Effector memory CD8-positive, alpha-beta T cell (primary cell): ENCODE measurements at places on chromosomes 2 and 18.
A peak's percentile ranks its signal among the peaks of the same experiment; 100 is the strongest.

DNA sequence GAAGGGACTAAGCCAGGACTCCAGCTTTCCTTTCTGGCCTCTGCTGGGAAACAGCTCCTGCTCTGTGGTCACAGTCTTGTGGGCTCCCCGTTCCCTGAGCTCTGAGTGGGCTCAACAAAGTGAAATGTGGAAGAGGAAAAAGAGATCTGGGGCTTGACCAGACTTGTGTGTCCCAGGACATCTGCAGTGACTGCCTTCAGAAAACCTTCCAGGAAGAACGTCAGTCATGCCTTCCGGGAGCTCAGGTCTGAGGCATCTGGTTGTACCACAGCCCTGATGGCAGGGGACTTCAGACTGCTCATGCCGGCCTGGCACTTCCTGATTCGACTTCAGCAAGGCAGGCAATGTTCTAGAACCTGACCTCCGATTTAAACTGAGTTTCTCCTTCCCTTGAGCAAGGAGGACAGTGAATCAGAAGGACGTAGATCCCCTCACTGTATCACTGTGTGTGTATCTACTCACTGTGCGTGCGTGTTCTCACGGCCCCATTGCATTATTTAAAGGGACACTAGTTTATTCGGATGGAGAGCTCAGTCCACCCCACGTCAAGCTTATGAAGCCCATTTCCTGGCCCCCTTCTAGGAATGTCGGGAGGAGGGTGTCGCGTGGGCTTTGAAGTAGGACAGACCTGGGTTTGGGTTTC lies 548 bp upstream of the FBLN7 start:
- peaks cover 3% of the 10 kb centered on the region for H3K4me1 ChIP-seq
- peaks cover 54% of the 10 kb centered on the region for H3K27me3 ChIP-seq
- H3K36me3 ChIP-seq, result peaks cover 3% of the 10 kb centered on the region
- H3K4me3 ChIP-seq, result peak overlapping the region; percentile 51

GRCh38 chr2:149827585-149828126 lies 240.1 kb upstream of the MMADHC start:
- H3K4me3 ChIP-seq, result no peak overlapping the region
- no peaks in the 10 kb centered on the region for H3K36me3 ChIP-seq
- no peaks in the 10 kb centered on the region for H3K4me1 ChIP-seq
- H3K27ac ChIP-seq, result no peak overlapping the region
- no peak for DNase-seq

DNA sequence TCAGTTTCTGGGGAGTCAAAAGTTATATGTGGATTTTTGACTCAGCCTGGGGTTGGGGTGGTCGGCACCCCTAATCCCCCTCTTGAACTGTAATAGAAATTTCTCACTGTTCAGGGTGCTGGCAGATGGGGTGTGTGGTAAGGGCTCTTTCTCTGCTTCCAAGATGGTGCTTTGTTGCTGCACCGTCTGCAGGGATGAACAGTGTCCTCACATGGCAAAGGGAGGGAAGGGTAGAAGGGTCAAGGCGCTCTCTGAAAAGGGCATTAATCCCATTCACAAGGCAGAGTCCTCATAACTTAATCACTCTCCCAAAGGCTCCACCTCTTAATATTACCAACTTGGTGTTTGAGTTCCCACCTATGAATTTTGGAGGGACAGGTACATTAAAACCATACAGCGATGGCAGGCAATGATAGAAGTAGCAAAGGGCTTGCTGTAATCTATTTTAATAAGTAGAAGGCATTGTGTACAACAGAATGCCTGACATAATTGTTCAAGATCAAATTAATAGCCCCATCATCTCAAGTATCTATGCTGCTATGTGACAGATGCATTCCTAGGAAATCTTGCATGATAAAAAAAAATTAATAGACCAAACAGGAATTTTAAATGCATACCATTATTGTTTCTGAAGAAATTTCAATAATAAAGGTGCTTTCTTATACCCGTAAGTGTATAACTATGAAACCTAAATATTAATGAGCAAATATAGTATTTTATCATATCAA lies 28.1 kb downstream of the MMADHC start:
- no peak overlapping the region for H3K27ac ChIP-seq
- DNase-seq, result no peak
- H3K4me3 ChIP-seq, result no peak overlapping the region
- H3K27me3 ChIP-seq, result peaks cover 1% of the 10 kb centered on the region
- H3K36me3 ChIP-seq, result no peaks in the 10 kb centered on the region

DNA sequence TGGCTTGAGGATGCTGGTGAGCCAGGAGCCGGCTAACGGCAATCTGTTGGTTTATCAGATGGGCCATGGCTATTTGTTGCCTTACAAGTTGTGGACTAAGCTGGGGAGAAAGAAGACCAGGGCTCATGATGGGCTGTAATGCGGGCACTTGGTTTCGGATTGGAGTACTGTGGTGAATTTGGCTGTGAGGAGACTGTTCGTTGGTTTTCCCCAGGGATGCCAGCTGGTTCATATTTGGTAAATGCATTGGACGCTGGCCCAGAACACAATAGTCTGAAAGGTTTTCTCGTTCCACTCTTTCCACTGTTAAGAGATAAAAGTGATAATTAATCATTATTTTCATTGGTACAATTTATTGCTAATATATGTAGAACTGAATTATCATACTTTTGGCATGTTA lies 108.9 kb downstream of the SATB2 start:
- H3K4me1 ChIP-seq, result no peaks in the 10 kb centered on the region
- H3K4me3 ChIP-seq, result no peak overlapping the region
- H3K27me3 ChIP-seq, result no peaks in the 10 kb centered on the region
- DNase-seq, result no peak

- no peaks in the 10 kb centered on the region for H3K36me3 ChIP-seq
- peaks cover 53% of the 10 kb centered on the region for H3K27me3 ChIP-seq
- peaks cover 7% of the 10 kb centered on the region for H3K4me1 ChIP-seq
Measured at GRCh38 chr2:23380562-23381065, 4.4 kb upstream of the KLHL29 start.

GRCh38 chr2:48712151-48712550 lies 43.4 kb downstream of the LHCGR start:
- H3K4me1 ChIP-seq, result no peaks in the 10 kb centered on the region
- no peak overlapping the region for H3K27ac ChIP-seq
- H3K36me3 ChIP-seq, result no peaks in the 10 kb centered on the region

- no peak for DNase-seq
- no peak overlapping the region for H3K4me3 ChIP-seq
- H3K27ac ChIP-seq, result no peak overlapping the region
- peaks cover 17% of the 10 kb centered on the region for H3K27me3 ChIP-seq
- H3K4me1 ChIP-seq, result no peaks in the 10 kb centered on the region
Measured at GRCh38 chr2:109457366-109457765, 156.4 kb downstream of the SEPTIN10 start.

DNA sequence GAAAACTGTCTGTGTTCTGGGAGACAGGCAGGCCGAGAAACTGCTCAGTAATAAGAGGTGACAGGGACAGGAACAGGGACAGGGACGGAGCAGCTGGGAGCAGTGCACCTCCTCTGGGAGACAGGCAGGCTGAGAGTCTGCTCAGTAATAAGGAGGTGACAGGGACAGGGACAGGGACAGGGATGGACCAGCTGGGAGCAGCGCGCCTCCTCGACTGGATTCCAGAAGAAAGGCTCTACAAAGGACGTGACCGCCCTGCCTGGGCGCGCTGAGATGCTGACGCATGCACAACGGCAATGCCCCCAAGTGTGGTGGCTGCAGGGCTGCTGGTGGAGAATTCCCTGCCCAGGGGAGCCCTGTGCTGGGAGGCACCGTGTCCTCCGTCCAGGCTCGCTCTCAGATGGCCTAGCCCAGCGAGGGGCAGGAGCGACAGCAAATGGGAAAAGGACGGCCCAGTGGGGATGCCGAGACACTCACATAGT lies 44.2 kb upstream of the PXDN start:
- DNase-seq, result no peak
- H3K36me3 ChIP-seq, result no peaks in the 10 kb centered on the region
- H3K4me3 ChIP-seq, result no peak overlapping the region
- no peak overlapping the region for H3K27ac ChIP-seq

DNA sequence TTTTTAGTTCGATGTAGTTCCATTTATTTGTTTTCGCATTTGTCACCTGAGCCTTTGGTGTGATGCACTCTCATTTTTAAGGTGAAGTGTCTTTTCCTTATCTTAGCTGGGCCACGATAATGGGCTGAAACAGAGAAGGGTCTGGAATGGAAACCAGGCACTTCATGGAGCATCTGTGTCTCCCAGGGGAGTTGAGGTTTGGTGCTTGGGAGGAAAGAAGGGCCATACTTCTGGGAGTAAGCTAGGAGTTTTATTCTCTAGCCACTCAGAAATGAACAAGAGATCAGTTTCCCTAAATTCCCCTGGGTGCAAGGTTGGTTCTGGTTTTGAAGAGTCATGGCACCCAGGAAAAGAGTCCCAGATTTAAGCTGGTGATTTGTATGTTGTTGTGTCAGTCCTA lies 179.4 kb upstream of the CXCR4 start:
- no peak overlapping the region for H3K27ac ChIP-seq
- H3K36me3 ChIP-seq, result peaks cover 2% of the 10 kb centered on the region
- peaks cover 1% of the 10 kb centered on the region for H3K4me1 ChIP-seq
- no peak for DNase-seq
- H3K4me3 ChIP-seq, result no peak overlapping the region

- peaks cover 86% of the 10 kb centered on the region for H3K27me3 ChIP-seq
- peaks cover 6% of the 10 kb centered on the region for H3K36me3 ChIP-seq
- no peak for DNase-seq
Measured at GRCh38 chr2:216678098-216678465, 17.3 kb downstream of the IGFBP5 start.

DNA sequence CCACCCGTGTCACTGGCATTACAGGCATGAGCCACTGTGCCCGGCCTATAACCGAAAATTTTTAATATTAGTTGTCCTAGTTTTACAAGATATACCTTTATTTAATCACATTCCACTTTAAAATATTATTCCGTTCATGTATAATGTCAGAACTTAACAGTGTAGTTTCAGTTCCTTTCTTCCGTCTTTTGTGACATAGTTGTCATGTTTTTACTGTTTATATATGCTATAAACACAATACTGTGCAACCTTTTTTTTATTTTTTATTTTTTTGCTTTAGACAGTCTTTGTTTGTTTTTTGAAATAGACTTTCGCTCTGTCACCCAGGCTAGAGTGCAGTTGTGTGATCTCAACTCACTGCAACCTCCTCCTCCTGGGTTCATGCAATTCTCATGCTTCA lies 129.5 kb upstream of the TTC27 start:
- H3K27ac ChIP-seq, result peak overlapping the region; percentile 41
- no peaks in the 10 kb centered on the region for H3K27me3 ChIP-seq
- H3K4me3 ChIP-seq, result no peak overlapping the region
- no peaks in the 10 kb centered on the region for H3K4me1 ChIP-seq
- no peak for DNase-seq
- H3K36me3 ChIP-seq, result peaks cover 73% of the 10 kb centered on the region

- peaks cover 71% of the 10 kb centered on the region for H3K27me3 ChIP-seq
- no peaks in the 10 kb centered on the region for H3K36me3 ChIP-seq
- DNase-seq, result no peak
- no peak overlapping the region for H3K4me3 ChIP-seq
- H3K27ac ChIP-seq, result no peak overlapping the region
- H3K4me1 ChIP-seq, result no peaks in the 10 kb centered on the region
Measured at GRCh38 chr2:11876436-11876835, 130.0 kb downstream of the LPIN1 start.

GRCh38 chr2:172100935-172101820 lies 1.5 kb downstream of the DLX2 start:
- DNase-seq, result no peak
- H3K4me3 ChIP-seq, result peak overlapping the region; percentile 91
- peak overlapping the region; percentile 89 for H3K27ac ChIP-seq
- H3K36me3 ChIP-seq, result peaks cover 55% of the 10 kb centered on the region

DNA sequence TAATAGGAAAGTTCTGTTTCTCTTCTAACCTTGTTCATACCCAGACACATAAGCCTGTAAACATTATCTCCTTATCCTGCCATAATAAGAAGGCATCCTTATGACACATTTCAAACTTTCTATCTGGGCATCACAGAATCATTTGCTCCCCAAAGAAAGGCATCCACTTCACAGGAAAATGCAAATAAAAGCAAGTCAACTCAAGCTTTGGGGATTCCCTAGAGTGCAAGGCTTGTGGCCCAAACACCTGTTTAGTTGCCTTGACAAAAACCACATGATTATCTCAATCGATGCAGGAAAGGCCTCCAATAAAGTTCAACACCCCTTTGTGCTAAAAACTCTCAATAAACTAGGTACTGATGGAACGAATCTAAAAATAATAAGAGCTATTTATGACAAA lies 195.7 kb upstream of the GALNT5 start:
- DNase-seq, result no peak
- no peak overlapping the region for H3K4me3 ChIP-seq
- H3K36me3 ChIP-seq, result no peaks in the 10 kb centered on the region
- no peak overlapping the region for H3K27ac ChIP-seq
- H3K4me1 ChIP-seq, result no peaks in the 10 kb centered on the region

DNA sequence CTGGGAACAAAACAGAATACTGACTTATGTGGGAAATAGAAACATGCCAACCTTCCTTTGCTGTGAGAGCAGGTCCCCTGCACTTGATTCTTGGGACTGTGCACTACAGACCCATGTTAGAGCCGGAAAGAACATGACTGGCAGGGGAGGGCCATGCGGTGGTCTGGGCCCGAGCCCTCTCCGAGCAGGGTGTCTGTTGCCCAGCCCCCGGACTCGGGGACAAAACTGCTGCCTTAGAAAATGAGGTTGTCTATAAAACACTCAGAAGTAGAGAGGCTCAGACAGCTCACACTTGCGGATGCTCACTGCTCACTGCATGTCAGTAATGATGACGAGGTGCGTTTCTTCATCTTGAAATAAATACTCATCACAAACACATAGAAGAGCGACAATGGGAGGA lies 270.7 kb upstream of the HDAC4 start:
- DNase-seq, result no peak
- H3K36me3 ChIP-seq, result peaks cover 7% of the 10 kb centered on the region
- no peak overlapping the region for H3K27ac ChIP-seq
- no peaks in the 10 kb centered on the region for H3K27me3 ChIP-seq
- peaks cover 3% of the 10 kb centered on the region for H3K4me1 ChIP-seq

GRCh38 chr18:73959352-73959751 lies 188.3 kb downstream of the FBXO15 start:
- no peak for DNase-seq
- no peak overlapping the region for H3K27ac ChIP-seq
- no peaks in the 10 kb centered on the region for H3K4me1 ChIP-seq

- H3K27ac ChIP-seq, result no peak overlapping the region
- H3K36me3 ChIP-seq, result no peaks in the 10 kb centered on the region
- no peak for DNase-seq
- peaks cover 60% of the 10 kb centered on the region for H3K27me3 ChIP-seq
- H3K4me1 ChIP-seq, result peaks cover 2% of the 10 kb centered on the region
- H3K4me3 ChIP-seq, result no peak overlapping the region
Measured at GRCh38 chr2:238915596-238915995, 67.7 kb downstream of the TWIST2 start.

GRCh38 chr2:128263902-128264331 lies 54.8 kb downstream of the HS6ST1 start:
- no peak overlapping the region for H3K4me3 ChIP-seq
- H3K36me3 ChIP-seq, result no peaks in the 10 kb centered on the region
- peaks cover 2% of the 10 kb centered on the region for H3K4me1 ChIP-seq
- H3K27ac ChIP-seq, result no peak overlapping the region

- no peak for DNase-seq
- H3K4me1 ChIP-seq, result peaks cover 1% of the 10 kb centered on the region
- no peaks in the 10 kb centered on the region for H3K36me3 ChIP-seq
- no peak overlapping the region for H3K4me3 ChIP-seq
- H3K27me3 ChIP-seq, result peaks cover 18% of the 10 kb centered on the region
Measured at GRCh38 chr2:239871481-239872435, 153.4 kb downstream of the NDUFA10 start.
